ENCODE measurements at places on chromosomes 7 and 10.

- peak; percentile 47 for DNase-seq
Measured at GRCh38 chr7:5525271-5526099, 101.9 kb upstream of the TNRC18 start.

DNA sequence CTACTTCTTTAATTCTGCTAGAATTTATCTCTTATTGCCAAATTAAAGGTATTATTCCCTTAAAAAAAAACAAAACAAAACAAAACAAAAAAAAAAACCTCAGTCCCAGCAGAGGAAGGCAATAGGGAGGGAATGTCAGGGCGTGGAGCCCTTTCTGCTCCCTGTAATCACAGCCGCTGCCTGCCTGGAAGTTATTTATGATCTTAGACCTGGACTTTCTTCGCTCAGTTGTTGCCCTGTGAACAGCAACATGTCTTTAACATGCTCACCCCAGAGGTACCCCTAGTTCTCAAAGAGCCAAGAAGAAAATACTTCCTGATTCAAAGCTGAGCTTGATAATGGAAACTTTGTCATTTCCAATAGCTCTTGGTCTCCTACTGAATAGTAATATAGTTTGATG is 7.7 kb downstream of the FAM180A start:
- no peak for DNase-seq

DNA sequence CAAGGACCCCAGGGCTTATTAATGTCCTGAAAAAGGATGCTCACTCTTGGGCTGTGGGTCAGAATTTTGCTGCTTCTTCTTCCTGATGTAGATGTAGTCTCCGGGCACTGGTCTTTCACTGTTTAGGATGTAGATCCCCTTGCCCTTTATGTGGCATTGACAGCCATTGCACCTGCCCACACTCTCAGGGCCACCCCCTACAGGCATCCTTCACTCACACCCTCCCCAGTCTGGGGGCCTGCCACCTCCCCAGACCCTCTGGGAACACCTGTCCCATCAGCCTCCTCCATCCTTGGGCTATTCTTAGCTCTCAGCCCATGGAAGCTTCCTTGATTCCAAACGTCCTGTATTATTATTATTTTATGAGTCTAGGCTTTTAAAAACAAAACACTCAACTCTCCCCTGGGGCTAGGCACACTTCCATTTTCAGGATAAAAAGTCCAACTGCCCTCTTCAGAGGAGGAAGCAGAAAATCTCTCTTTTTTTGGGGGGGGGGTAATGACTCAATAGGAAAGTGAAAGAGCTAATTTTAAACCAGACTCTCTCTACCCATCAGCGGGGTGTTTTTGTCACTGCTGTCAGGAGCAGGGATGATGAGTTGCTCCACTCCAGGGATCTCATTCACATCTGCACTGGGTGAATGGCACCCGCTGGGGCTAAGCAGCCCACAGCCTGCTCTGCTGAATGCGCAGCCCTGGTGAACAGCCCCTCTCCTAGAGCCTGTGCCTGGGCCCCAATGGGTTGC is 11.5 kb upstream of the KLRG2 start:
- DNase-seq: no peak

GRCh38 chr10:14244801-14245211 is 85.9 kb downstream of the FRMD4A start:
- DNase-seq: no peak

DNA sequence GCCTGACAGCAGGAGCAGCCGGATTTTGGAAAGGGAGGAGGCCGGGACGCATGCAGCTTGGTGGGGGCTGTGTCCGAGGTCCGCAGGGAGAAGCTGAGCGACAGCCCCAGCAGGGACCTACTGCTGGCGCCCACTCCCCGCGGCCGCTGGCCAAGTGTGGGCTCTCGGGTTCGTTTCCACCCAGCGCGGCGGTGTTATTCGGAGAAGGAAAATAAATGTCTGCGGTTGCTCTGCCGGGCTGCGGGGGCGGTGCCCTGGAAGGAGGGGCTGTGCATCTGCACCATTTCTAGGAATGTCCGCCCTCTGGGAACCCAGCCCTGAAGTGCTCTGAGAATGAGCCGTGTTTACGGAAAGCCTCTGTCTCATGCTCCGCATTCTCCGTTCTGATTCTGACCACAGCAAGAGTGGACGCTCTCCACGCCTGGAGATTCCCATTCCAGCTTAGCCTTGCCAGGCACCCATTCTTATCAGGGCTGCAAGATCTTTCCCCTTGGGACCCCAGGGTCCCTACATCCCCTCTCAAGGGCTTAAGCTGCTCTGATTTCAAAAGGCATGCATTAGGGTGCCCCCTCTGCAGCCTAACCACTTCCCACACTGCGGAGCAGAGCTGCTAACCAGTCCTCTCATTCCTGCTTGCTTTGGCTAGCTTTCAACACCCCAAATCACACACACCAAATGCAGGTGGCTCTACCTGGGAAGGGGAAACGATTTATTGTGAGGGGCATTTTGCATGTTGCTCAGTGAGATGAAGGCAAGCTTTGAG is 256.6 kb upstream of the GLI3 start:
- no peak for DNase-seq

GRCh38 chr7:72925546-72926120 is 738 bp downstream of the POM121 start:
- no peak for DNase-seq

GRCh38 chr10:100009793-100010676 is at the start of gene DNMBP:
TSS of gene DNMBP (minus strand) at chr10:100009947. CDS start at chr10:99972124, 37,823 bp downstream.
- DNase-seq: peak; percentile 42

DNA sequence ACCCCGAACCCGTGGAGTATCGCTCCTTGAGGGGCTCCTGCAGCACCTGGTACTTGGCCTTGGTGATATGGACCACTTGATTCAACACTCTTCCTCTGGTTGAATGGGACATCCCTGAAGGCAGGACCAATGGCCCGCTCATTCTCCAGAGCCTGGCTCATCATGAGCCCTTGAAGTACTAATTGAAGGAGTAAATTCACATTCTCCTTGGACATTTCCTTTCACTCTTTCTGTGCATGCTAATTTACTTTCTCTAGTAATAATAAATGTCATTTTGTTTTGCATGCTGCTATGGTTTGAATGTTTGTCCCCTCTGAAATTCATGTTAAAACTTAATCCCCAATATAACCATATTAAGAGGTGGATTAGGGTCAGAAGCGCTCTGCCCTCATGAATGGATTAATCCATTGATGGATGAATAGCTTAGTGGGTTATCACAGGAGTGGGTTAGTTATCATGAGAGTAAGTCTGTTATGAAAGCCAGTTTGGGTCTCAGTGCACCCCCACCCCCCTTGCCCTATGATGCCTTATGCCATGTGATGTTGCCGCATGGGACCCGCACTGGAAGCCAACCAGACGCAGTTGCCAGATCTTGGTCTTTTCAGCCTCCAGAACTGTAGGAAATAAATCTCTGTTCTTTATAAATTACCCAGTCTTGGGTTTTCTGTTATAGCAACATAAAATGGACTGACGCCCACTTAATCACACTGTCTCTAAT is 23.8 kb downstream of the FGFBP3 start:
- no peak for DNase-seq

DNA sequence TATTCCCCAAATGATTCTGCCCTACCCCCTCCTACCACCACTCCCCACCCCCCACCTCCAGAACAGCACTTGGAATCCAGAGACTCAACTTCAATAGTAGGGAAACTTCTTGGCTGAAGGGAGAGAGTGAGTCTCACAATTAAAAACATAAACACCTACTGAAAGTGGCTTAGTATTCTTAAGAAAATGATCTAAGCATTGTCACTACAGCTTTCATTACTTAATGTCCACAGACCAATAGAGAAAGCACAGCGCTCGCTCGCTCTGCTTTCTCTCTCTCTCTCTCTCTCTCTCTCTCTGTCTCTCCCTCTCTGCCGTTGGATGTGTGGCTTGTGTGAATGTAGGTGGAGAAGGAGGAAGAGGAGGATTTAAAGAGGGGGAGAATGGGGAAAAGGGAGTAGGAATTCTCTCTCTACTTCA is 1.5 kb upstream of the SEMA3A start:
- DNase-seq: no peak

GRCh38 chr10:123938890-123939289 is 47.3 kb upstream of the CPXM2 start:
- DNase-seq: no peak

DNA sequence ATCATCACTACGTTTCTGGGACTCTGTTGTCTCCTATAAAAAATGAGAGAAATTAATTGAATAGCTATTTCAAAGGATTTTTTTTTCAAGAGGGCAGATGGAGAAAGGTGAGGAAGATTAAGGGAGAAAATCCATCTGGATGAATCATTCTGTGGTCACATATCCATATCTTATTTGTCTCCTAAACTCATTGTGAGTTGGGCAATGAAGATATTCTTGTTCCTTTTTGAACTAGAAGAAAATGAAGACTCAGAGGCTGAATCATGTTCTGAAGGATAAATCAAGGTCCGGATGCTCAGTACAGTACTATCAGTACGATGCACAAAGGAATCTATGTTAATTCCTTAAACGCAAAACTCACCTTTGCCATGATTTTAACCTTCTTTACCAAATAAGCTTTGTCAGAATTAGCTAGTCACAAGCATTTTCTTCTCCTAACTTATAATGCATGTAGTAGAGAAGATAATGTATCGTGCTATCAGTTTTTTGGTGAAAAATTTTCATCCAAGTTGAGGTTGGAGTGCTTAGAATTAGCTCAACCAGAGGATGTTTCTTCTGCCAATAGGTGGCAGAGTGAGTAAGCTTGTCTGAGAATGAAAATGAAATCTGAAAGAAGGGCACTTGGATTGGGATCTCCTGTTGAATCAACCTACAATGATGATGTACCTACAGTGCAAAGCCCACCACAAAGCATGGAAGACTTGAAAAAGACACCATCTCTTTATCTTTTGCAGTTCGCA is 446.9 kb downstream of the KIF20B start:
- peak; percentile 4 for DNase-seq

DNA sequence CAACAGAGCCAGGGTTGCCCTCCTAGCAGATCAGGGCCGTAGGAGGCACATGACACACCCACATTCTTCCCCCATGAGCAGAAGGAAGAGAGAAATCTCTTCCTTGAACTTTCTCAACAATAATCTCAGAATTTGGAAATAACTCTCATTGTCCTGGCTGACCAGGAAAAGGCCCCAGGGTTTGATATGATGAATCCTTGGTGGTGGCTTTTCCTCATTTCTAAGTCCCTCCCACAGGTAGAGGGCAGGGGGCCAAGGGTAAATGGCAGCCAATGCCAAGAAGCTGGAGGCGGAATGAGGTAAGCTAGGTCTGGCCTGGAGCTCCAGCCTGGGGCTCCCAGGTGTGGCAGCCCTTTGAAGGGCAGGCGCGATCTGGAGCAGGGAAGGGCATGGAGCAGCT is 67.8 kb downstream of the GRB10 start:
- no peak for DNase-seq

DNA sequence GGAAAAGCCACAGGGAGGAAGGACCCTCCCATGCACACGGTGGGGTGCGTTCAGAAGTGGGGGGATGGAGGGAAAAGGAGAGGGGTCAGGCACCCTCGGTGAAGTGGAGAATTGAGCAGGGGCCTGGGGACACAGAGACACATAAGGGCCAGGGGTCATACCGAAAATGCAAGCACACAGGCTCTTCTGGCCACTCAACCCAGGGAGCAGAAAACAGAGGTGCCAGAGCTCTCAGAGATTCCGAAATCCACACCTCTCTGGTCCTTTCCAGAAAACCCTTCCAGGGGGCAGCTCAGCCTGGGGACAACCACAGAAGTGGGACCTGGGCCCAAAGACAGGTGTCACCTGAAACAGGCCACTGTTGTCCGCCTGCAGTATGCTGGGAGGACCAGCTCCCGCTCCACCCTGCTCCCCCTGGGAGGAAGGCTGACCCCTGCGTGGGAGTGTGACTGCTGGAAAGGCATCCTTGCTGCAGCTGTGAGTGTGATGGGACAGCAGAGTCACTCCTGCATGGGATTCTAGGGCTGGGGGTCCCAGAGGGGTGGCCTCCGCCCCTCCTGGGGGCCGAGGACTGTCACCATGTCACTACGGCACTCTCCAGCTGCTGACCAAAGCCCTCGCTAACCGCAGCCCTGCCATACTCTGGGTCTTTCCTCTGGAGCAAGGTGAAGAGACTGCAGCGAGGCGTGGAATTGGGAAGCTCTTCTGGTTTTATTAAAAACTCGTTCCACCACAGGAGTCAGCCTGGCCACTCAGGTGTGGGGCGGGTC is 63.1 kb downstream of the TMEM209 start:
- no peak for DNase-seq

All from NCI-H446 treated with DMSO at 0.1 percent for 48 hours (cell line).